ENCODE measurements at places on chromosomes 4 and X. TPM values are rescaled to one million over a fixed set of nuclear protein-coding genes. Genes with fewer than 3 reads are reported as not detected.

DNA sequence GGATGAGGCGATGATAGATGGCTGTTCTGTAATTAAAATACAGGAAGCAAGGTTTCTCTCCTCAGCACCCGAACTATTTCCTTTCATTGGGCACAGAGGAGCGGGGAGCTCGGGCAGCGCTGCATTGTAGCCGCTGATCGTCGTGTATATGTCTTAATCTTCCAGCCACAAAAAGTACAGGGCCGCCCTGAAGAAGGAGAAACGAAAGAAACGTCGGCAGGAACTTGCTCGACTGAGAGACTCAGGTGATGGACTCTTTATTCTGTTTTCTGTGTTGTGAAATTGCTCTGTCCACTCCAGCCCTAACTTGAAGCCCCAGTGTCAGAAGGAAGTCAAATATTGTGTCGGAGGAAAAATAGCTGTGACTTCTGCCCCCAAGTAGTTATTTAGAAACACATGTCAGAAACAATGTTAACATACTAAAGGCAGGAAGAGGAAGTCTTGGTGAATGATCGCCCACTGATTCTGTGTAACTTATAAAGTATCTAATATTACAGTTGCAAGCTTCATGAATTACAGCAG lies 546 bp downstream of the ZRSR2 start:
- H3K4me1 ChIP-seq, result peaks cover 18% of the 10 kb centered on the region
- H3K27ac ChIP-seq, result no peak overlapping the region
- DNase-seq, result no peak

DNA sequence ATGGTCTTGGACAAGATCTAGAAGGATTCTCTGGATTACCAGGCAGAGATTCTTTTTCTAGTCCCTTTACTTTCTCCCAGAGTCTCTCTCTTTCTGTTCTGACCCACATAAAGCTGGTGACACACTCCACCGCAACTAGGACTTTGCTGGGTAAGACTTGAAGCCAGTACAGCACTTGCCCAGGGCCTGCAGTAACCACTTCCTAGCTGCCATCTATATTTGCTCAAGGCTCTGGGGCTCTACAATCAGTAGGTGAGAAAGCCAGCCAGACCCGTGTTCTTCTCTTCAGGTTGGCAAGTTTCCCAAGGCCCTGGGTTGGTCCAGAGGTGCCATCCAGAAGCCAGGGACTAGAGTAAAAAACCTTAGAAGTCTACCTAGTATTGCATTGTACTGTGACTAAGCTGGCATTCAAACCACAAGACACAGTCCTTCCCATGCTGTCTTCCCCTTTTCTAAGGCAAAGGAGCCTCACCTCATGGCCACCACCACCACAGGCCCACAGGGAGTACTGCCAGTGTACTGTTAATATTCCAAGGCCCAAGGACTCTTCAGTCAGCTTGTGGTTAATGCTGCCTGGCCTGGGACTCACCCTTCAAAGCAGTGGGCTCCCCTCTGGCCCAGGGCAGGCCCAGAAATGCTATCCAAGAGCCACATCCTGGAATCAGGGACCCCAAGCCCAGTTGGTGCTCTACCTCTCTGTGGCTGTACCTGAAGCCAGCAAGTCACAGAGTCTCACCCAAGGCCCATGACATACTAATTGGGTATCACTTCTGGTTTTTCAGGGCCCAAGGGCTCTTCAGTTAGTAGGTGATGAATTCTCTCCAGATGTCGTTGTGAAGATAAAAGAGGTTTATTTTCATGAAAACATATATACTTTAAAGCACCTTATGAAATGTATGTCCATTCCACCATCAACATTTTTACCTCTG lies 54.7 kb downstream of the CD38 start:
- no peak overlapping the region for H3K4me3 ChIP-seq
- H3K36me3 ChIP-seq, result peaks cover 3% of the 10 kb centered on the region
- H3K4me1 ChIP-seq, result peaks cover 3% of the 10 kb centered on the region
- H3K27ac ChIP-seq, result no peak overlapping the region
- no peaks in the 10 kb centered on the region for H3K27me3 ChIP-seq

DNA sequence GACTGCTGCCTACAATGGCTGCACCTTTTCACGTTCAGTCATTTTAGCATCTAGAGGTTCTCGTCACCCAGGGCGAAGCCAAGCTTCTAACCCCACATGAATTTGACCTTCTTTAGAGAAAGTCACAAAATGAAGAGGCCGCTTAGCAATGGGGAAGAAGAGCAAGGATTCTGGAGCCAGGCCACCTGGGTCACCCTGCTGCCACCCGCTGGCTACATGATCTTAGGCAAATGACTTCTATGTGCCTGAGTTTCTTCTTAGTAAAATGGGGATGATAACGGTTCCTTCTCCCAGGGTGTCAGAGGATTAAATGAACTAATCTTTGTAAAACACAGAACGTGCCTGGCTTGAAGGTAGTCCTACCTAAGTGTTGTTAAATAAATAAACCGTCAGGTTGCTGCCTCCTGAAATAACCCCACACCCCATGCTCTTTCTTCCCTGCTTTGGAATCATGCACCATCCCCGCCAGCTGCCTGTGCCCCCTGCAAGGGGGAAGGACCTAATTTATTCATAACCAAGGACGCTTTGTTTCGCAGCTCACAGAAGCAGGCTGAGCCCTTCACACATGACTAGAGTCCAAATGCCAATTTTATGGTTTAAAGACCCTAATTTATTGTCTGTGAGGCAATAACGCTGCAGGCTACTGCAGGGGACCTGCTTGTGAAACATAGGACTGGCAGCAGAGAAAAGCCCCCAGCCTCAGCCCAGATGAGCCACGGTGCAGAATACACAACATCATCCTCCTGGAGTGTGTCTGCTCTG lies 28.6 kb upstream of the NSG1 start:
- H3K27me3 ChIP-seq, result peaks cover 33% of the 10 kb centered on the region
- H3K27ac ChIP-seq, result peak overlapping the region; percentile 37
- peaks cover 3% of the 10 kb centered on the region for H3K36me3 ChIP-seq
- no peak for DNase-seq
- H3K4me1 ChIP-seq, result peaks cover 5% of the 10 kb centered on the region

Gene TNIP3
- total RNA-seq, result 0.12 TPM

GRCh38 chr4:61044837-61045236 lies 155.3 kb upstream of the ADGRL3 start:
- H3K4me3 ChIP-seq, result no peak overlapping the region
- no peaks in the 10 kb centered on the region for H3K4me1 ChIP-seq
- H3K27me3 ChIP-seq, result no peaks in the 10 kb centered on the region
- no peak overlapping the region for H3K27ac ChIP-seq
- no peak for DNase-seq
- H3K36me3 ChIP-seq, result no peaks in the 10 kb centered on the region

DNA sequence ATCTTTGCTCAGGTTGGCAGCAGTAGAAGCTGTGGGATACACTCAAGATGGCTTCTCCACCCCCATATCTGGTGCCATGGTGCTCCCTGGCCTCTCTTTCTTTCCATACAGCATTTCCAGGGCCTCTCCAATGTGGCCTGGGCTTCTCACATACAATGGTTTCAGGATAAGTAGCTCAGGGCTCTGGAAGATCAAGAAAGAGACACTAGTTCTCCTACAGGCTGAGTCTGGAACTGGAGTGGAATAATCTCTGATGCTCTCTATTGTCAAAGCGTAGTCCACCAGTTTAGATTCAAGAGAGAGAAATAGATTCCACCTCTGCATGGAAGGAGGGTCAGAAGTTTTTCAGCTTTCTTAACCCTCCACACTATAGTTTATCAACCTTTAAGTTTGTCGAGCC lies 138.2 kb upstream of the AADAT start:
- no peak overlapping the region for H3K27ac ChIP-seq
- H3K4me1 ChIP-seq, result no peaks in the 10 kb centered on the region
- no peaks in the 10 kb centered on the region for H3K27me3 ChIP-seq
- no peaks in the 10 kb centered on the region for H3K36me3 ChIP-seq
- no peak overlapping the region for H3K4me3 ChIP-seq

Gene MTMR8
- 3.1 TPM for total RNA-seq

Gene TECRL
- not detected for total RNA-seq

Gene DCX
- total RNA-seq, result not detected

DNA sequence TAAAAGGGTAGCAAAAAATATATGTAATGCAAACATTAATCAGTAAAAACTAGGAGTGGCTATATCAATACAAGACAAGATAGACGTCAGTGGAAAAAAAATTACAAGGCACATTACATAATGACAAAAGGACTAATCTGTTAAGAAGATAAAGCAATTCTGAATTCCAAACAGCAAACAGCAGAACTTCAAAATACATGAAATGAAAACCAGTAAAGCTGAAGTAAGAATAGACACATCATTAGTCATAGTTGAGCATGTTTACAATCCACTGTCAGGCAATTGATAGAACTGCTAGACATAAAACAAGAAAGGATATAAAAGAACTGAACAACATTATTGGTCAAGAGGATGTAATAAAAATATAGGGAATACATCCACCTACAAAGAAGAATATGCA lies 12.2 kb downstream of the SULT1B1 start:
- DNase-seq, result no peak
- no peaks in the 10 kb centered on the region for H3K27me3 ChIP-seq
- H3K4me1 ChIP-seq, result peaks cover 2% of the 10 kb centered on the region

- H3K27ac ChIP-seq, result no peak overlapping the region
- DNase-seq, result no peak
- H3K36me3 ChIP-seq, result peaks cover 4% of the 10 kb centered on the region
- H3K27me3 ChIP-seq, result no peaks in the 10 kb centered on the region
These were observed 99.8 kb downstream of the ANXA3 start for GRCh38 chr4:78651250-78651860.

GRCh38 chr4:158376106-158376840 lies 145.4 kb upstream of the RXFP1 start:
- H3K4me3 ChIP-seq, result no peak overlapping the region
- H3K27me3 ChIP-seq, result no peaks in the 10 kb centered on the region
- no peak overlapping the region for H3K27ac ChIP-seq
- DNase-seq, result no peak

Gene SGMS2
- not detected for total RNA-seq

DNA sequence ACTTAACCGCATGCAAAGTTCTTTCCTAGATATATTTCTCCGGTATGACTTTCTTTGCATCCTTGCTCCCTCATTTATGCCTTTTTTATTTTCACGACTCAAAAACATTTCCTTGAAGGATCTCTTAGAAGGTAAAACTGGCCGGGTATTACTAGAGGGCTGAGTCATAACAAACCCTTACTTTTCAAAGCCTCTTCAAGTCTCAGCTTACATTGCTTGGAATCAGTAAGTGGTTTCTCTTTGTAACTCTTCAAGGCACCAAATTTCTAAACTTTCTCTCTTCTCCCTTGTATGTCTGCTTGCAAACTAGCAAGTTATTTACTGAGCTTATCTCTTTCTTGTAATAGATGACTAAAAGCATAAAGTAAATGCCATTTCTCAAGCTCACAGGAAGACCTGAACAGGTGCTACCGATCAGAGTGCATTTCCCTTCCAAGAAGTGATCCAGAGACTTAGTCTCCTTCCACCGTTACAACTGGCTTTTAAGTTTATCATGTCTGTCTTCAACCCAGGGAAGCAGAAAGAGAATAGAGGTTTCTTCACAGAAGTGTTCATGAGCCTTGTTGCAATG lies 75.5 kb downstream of the ANXA10 start:
- no peaks in the 10 kb centered on the region for H3K36me3 ChIP-seq
- no peak for DNase-seq
- H3K4me3 ChIP-seq, result no peak overlapping the region
- H3K27me3 ChIP-seq, result peaks cover 10% of the 10 kb centered on the region

Gene ADGRG4
- not detected for total RNA-seq

Gene TMEM129
- 18.5 TPM for total RNA-seq

GRCh38 chrX:125681058-125681457 lies 361.4 kb downstream of the TEX13C start:
- H3K27me3 ChIP-seq, result no peaks in the 10 kb centered on the region
- DNase-seq, result no peak
- H3K27ac ChIP-seq, result no peak overlapping the region
- no peaks in the 10 kb centered on the region for H3K4me1 ChIP-seq
- H3K36me3 ChIP-seq, result no peaks in the 10 kb centered on the region

Gene GAGE12H
- not detected for total RNA-seq

- H3K4me1 ChIP-seq, result no peaks in the 10 kb centered on the region
- H3K36me3 ChIP-seq, result peaks cover 9% of the 10 kb centered on the region
- H3K27ac ChIP-seq, result no peak overlapping the region
- no peak overlapping the region for H3K4me3 ChIP-seq
These were observed 13.3 kb upstream of the CD99 start for GRCh38 chrX:2677764-2678163.

Gene TEX13C
- total RNA-seq, result not detected

- peaks cover 44% of the 10 kb centered on the region for H3K4me1 ChIP-seq
- H3K27ac ChIP-seq, result peak overlapping the region; percentile 87
- no peak overlapping the region for H3K4me3 ChIP-seq
- no peak for DNase-seq
These were observed 3.8 kb downstream of the TMEM165 start for GRCh38 chr4:55399581-55399980.

GRCh38 chr4:84151574-84151973 lies 347.5 kb downstream of the NKX6-1 start:
- H3K27me3 ChIP-seq, result peaks cover 6% of the 10 kb centered on the region
- H3K36me3 ChIP-seq, result peaks cover 4% of the 10 kb centered on the region
- H3K4me3 ChIP-seq, result no peak overlapping the region

DNA sequence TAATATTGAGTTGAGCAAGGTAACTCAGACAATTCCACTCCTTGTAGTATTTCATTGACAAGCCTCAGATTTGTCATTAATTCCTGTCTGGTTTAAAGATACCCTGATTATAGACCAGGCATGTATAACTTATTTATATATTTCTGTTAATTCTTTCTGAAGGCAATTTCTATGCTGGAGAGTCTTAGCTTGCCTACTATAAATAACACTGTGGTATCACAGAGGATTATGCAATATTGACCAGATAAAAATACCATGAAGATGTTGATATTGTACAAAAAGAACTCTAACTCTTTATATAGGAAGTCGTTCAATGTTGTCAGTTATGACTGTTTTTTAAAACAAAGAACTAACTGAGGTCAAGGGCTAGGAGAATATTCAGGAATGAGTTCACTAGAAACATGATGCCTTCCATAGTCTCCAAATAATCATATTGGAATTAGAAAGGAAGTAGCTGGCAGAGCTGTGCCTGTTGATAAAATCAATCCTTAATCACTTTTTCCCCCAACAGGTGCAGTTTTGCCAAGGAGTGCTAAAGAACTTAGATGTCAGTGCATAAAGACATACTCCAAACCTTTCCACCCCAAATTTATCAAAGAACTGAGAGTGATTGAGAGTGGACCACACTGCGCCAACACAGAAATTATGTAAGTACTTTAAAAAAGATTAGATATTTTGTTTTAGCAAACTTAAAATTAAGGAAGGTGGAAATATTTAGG lies 821 bp downstream of the CXCL8 start:
- H3K27me3 ChIP-seq, result peaks cover 6% of the 10 kb centered on the region
- no peaks in the 10 kb centered on the region for H3K36me3 ChIP-seq
- H3K4me1 ChIP-seq, result no peaks in the 10 kb centered on the region
- no peak overlapping the region for H3K27ac ChIP-seq

Gene MAGEA6
- total RNA-seq, result not detected

DNA sequence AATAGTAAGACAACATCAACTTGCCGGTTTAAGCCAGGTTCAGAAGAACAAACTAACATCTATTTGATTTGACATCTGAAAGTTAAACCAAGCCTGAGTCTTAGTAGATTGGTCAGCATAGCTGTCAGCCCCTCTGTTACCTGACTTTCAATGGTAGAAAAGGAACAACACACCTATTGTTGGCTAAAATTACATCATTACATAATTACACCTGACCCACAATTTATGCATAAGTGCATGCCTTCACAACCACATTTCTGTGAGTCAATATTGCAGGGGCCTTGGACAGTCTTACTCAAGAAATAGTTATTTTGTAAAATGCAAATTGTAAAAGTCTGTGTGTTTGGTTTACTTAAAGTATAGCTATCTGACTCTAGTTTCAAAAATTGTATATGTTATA lies 36.2 kb downstream of the EGFL6 start:
- H3K4me1 ChIP-seq, result no peaks in the 10 kb centered on the region
- H3K27me3 ChIP-seq, result no peaks in the 10 kb centered on the region
- no peak overlapping the region for H3K27ac ChIP-seq
- DNase-seq, result no peak
- no peaks in the 10 kb centered on the region for H3K36me3 ChIP-seq

Gene EVC2
- total RNA-seq, result 6.8 TPM
